HFF-Myc (cell line): ENCODE measurements at places on chromosomes 4 and X.

- no peak for DNase-seq
Observed at GRCh38 chr4:94849901-94850300, 92.1 kb downstream of the BMPR1B start.

DNA sequence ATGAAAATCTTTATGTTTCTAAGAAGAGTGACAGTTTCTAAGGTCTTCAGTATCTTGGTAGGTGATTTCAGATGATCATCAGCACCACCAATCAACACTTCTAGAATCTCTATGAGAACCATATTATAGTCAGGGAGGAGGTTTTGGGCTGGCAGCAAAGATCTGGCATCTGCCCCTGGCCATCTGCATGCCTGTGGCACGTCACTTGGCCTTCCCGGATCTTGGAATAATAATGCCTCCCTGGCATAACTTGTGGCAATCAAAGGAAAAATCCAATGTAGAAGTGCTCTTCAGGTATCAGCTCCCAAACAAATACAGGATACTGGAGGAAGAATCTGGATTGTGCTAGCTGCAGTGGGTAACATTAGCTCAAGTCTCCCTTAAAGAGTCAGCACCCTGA is 57.3 kb downstream of the RASL11B start:
- no peak for DNase-seq

- no peak for DNase-seq
Observed at GRCh38 chr4:15918484-15919129, 19.9 kb downstream of the FGFBP1 start.

- no peak for DNase-seq
Observed at GRCh38 chrX:79704325-79704724, 310.2 kb upstream of the TBX22 start.

DNA sequence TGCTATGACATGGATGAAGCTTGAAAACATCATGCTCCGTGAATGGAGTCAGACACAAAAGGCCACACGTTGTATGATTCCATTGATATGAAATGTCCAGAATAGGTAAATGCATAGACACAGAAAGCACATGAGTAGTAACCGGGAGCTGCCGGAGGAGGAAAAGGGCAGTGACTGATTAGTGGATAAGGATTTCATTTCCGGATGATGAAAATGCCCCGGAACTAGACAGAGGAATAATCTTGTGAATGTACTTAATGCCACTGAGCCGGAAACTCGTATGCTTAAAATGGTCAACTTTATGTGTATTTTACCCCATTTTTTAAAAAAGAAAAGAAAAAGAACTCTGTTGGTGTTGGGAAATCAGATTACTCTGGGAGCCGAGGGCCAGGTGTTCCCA is 112.7 kb upstream of the FAM9B start:
- no peak for DNase-seq

DNA sequence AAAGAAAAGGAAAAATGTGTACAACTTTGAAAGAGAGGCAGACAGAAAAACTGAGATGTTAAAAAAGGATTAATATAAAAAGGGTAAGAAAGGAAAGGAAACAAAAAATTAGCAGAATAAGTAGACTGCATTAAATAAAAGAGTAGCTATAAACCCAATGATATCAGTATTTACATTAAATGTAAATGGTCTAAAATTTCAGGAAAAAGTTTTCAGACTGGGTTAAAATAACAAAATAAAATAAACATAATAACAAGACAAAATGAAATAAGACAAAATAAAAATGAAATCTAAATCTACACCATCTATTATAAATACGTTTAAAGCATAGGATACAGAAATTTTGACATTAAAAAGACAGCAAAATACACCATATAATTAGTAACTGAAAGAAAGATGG is 199.0 kb downstream of the HTR2C start:
- DNase-seq: no peak

DNA sequence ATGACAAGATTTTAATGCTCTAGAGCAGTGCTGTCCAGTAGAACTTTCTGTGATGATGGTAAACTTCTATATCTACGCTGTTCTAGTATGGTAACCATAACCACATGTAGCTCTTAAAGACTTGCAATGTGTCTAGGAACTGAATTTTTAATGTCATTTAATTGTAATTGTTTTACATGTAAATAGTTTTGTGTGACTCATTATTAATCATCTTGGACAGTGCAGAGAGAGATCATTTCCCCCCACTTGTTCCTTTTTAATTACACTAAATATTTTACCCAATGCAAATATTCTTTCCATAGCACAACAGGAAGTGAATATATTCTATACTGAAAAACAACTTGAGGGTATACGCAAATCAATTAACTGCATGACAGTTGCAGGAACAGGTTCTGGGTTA is 5.8 kb downstream of the ATG4A start:
- no peak for DNase-seq

GRCh38 chr4:99821918-99822503 is 5.4 kb downstream of the DAPP1 start:
- DNase-seq: no peak

- no peak for DNase-seq
Observed at GRCh38 chr4:113088050-113088449, 38.6 kb downstream of the ANK2 start.

DNA sequence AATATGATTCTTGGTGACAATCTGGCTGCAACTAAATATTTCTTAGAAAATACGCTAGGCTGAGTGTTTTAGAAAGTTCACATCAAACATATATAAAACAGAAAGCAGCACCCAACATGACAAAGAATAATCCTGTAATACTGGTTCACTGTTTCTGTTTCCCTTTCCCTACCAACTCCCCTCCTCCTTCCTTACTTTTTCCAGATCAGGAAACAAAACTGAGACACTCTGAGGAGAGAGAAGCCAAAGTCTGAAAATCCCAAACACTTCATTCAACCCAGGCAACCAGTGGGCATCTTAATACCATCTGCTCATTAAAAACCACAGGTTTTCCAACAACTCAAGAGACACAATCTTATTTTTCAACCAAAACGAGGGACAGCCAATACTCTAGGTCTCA is 160.4 kb upstream of the MAP3K15 start:
- DNase-seq: no peak

GRCh38 chr4:94171616-94172015 is 36.0 kb upstream of the SMARCAD1 start:
- DNase-seq: no peak

- no peak for DNase-seq
Observed at GRCh38 chrX:43269201-43269600, 386.9 kb upstream of the MAOA start.

GRCh38 chr4:15756361-15756861 is 21.7 kb upstream of the CD38 start:
- peak; percentile 29 for DNase-seq

GRCh38 chr4:38490753-38491446 is 173.1 kb upstream of the KLF3 start:
- DNase-seq: no peak

DNA sequence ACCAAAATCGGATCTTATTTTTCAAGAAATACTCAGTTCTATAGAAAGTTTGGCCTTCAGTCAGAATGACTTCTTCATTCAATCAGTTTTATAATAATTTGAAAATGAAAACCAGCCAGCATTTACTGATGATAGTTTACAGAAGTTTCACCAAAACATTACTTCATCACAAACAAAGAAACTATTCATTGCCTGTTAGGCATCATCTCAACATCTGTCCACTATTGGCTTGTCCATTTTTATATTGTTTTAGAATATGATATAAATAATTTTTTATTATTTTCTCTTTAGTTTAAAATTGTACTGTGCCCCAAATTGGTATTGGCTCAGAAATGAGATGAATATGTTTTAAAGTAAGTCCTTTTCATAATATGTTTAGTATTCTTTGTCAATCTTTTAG is 38.4 kb downstream of the FAT4 start:
- DNase-seq: no peak

GRCh38 chr4:54678826-54679225 is 21.1 kb downstream of the KIT start:
- no peak for DNase-seq

- no peak for DNase-seq
Observed at GRCh38 chr4:79872738-79873137, 200.3 kb downstream of the ANTXR2 start.

- no peak for DNase-seq
Observed at GRCh38 chrX:127782904-127783303, 269.3 kb downstream of the ACTRT1 start.

DNA sequence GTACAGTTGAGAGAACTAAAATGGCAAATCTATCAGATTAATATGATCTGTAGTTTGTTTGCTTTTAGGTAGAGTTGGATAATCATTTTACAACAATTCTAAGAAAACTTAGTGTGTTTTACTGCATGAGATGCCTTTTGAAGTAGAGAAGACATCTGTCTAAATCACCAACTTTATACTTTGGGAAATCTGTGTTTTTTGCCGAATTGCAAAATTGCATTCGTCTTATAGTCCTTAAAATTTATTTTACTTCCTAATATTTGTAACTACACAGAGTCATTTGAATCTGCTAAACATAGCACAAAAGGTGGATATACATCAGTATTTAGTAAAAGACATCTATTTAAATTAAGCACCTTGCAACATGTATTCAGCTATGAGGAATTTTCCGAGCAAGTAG is 100.0 kb downstream of the CCSER1 start:
- no peak for DNase-seq

DNA sequence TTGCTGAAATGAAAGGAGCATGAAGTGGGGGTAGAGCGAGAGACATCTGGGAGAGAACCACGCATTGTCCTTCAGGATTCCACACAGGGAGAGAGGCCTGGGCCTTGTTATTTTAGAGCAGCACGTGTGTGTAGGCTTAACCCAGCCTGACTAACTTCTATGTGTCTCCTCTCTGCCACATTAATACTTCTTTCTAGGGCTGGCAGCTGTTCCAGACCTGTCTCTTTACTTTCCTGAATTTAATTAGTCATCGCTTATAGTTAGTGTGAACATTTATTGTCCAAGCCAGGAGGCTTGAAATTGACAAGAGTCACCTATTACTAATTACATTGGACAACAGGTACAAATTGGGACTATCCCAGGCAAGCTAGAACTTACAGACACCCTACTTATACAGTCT is 51.3 kb downstream of the SMAD1 start:
- no peak for DNase-seq

- no peak for DNase-seq
Observed at GRCh38 chr4:68396756-68397155, 46.9 kb upstream of the YTHDC1 start.

DNA sequence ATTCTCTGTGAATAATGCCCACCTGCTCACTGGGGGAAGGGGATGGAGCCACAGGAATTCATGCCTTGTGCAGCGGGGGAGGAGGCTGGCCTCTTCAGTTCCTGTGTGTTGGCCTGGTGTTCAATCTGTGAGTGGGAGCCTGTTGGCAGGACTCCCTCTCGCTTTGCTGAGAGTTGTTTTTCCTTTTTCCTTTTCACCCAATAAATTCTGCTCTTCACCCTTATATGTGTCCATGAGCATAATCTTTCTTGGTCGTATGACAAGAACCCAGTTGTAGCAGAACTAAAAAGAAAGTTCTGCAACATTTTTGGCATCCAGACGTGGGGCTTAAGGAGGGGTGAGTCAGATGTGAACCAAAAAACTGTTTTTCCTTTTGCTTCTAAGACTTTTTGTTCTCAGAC is 235.2 kb upstream of the HDX start:
- DNase-seq: no peak
